Activated CD8-positive, alpha-beta memory T cell treated with anti-CD3 and anti-CD28 coated beads for 1 hour (primary cell): ENCODE measurements at places on chromosomes 12 and 14.

DNA sequence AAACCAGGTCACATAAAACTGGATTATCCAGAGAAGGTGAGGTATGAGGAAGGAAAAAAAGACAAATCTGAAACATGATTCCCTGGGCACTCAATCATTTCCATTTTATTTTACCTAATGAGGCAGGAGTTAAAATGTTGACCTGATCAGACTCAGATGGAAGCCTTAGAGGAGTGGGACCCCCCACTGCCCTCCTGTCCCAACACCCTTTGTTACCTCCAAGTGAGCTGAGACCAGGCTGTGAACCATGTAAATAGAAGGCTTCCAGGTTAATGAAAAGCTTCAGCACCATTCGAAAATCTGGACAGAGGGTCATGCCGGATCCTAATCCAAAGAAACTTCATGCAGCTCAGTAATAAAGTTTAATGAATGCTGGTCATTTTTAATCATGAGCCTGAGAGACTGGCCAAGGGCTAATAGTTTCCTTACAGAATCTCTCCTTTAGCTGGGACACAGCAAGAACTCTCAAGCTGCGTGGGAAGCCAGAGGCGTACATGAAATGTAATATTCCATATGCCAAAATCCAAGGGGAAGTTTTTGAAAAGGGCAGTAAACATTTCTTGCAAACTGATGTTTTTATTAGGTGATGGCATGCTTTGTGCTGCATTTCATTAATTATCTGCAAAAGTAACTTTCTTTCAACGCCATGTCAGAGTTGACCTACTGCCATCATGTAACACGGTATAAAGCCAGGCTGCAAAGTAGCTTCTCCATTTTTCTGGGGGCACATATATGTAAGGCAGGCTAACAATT, 183.0 kb downstream of the PAX9 start:
- DNase-seq, result no peak

DNA sequence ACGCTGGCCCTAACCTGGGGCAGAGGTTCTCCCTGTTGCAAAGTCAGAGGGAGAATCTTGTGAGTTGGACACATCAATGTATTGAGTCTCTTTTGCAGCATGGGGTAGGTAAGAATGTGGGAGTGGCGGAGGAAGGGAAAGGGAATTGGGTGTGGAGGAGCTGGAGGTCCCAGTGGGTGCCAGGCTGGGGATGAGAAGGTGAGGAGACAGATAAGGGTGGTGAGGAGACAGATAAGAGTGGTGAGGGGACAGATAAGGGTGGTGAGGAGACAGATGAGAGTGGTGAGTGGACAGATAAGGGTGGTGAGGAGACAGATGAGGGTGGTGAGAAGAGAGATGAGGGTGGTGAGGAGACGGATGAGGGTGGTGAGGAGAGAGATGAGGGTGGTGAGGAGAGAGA, 72.9 kb upstream of the SFSWAP start:
- DNase-seq, result no peak

DNA sequence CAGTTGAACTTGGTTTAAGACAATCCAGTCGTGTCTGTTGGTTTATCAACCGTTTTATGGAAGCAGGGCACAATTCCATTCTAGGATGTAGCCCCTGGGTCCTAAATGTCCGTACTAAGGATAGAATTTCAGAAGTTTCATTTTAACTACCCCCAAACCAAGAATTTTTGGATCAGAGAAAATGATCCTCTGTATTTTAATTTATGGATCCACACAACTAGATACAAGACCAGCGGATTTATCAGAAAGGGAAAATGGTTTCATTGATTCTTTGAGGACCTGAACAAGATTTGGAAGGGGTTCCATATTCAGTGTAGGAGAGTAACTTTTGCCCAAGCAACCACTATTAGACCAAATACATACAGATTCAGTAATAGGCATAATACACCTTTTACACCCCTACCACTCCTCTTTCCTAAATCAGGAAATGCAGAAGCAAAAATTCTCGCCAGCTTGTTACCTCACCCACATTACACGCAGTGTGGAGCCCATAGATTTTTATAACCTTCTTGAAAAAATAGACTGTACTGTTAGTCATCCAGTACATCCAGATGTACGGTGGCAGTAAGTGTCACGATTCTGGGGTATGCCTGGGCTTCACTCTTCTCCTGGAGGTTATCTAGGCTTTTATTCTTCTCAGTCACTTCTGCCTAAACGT, 1.4 kb upstream of the FBXL14 start:
- DNase-seq, result no peak

GRCh38 chr14:29528889-29529288, 398.8 kb downstream of the PRKD1 start:
- no peak for DNase-seq

DNA sequence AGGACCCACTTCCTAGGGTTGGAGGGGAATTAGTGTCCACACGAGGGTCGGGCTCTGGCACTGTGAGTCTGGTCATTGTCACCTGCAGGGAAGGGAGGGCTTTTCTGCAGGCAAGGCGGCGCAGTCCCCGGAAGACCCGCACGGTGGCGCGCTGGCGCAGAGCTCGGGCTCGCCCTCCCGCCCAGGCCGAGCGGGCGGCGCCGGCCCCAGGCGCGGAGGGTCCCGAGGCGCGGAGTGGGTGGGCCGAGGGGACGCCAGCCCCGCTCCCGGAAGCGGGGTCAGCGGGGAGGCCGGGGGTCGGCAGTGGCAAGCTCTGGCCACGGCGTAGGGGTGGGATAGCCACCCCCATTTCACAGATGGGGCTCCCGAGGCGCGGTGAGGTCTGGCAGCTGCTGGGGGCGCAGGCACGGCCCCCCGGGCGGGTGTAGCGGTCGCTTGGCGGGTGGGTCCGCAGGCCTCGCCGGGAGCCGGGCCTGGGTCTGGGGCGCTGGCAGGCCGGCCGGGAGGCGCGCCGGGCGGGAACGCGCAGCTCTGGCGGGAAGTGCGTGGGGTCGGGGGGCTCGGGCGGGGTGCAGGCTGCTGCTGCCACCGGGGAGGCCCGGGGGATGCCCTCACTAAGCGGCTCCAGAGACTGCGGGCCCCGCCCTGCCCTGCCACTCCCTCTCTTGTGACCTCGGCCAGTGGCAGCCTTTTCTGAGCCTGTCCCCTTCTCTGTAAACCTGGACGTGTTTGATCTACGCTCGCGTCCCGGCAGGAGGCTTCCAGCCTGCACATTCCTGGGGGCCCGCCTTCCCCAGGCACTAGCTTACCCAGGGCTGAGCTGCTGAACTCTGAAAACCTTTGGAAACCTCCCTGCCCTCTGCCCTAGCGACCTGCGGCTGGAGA, 46.1 kb downstream of the CYP46A1 start:
- DNase-seq, result peak; percentile 19

DNA sequence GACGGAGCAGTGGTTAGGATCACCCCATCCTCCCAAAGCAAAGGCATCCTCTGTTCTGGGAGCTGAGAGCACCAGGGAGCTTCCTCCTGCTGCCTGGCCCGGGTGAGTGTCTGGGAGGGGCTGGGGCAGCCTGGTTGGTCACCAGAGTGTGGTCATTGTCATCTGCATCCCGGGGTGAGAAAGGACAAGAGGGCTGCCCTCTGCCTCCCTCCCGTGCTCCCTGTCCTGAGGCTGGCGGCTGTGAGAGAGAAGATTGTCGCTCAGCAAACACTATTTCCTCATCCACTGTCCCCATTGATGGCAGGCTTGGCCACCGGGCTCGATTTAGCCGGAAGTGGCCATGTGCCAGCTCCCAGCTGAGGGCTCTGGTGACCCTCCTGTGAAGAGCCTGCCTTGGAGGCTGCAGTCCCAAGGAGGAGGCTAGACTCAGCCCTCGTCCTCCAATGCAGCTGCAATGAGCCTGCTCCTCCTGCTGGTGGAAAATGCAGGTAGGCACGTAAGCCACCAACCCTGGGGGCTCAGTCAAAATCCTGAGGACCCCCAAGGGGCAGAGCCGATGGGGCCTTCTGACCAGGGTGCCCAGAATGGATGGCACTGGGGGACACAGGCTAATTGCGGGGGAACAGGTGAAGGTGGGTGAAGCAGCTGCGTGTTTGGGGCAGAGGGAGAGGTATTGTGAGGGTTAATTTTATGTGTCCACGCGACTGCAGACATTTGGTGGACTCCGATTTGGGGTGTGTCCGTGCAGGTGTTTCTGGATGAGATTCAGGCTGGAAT, 155.7 kb downstream of the KIF26A start:
- DNase-seq, result no peak

DNA sequence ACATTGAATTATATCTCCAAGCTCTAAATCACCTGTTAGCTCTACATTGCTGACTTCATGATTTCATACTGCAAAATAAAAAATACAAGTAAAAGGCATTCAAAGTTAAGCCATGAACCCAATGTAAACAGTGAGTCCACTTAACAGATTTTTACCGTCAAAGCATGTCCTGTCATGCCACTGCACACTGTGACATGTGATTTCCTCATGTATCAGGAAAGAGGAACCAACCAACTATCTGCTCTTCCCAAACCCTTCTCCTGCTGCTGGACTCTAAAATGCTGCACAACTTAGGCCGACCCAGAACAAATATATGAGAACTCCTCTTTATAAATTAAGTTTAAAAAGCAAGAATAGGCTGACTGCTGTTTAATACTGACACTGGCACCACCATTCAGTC, 37.5 kb downstream of the TM7SF3 start:
- DNase-seq, result no peak

DNA sequence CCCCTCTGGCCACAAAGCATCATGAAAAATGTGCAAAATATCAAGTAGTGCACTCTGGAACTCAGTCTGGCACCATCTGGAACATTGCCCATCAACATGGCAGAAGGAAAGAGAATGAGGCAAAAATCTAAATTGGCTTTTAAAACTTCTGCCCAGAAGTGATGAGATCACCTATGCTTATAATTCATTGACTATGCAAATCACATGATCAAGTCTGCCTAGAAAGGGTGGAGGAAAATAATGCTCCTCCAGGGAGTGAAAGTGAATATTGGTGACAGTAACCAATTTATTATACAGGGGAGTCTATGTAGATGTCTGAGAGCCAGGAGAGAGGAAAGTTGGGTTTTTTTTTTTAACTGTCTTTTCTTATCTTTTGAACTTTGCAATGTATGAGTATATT, 73.3 kb upstream of the HIF1A start:
- no peak for DNase-seq

GRCh38 chr14:72657214-72657921, 236.5 kb downstream of the DPF3 start:
- no peak for DNase-seq

DNA sequence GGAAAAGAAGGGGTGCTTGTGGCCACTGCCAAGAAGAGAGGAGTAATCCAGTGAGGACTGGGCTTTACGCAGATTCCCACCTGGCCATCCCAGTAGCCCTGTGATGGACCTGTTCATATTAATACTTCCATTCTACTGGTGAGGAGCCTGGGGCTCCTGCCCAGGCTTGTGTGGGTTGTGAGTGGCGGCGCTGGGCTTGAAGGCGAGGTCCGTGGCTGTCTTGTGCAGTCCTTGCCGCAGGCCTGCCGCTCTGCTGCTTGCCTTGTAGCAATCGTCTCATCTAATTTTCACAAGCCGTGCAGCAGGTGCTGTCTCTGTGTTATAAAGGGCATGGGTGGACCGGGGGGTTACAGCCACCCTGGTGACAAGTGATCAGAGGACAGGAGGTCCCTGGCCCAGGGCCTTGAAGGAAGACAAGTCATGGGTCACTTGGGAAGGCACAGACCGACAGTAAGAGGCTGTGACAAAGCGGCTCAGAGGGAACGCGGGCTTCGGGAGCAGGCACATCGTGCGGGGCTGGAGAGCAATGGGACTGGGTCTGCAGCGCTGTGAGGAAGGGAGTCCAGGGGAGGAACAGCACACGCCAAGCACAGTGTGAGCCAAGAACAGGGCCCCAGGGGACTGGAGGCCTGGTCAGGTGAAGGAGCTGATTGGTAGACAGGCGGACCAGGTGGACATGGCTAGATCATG, 7.3 kb upstream of the BDKRB2 start:
- DNase-seq, result no peak

- no peak for DNase-seq
Observed at GRCh38 chr12:125564753-125565152, 499.5 kb downstream of the AACS start.

DNA sequence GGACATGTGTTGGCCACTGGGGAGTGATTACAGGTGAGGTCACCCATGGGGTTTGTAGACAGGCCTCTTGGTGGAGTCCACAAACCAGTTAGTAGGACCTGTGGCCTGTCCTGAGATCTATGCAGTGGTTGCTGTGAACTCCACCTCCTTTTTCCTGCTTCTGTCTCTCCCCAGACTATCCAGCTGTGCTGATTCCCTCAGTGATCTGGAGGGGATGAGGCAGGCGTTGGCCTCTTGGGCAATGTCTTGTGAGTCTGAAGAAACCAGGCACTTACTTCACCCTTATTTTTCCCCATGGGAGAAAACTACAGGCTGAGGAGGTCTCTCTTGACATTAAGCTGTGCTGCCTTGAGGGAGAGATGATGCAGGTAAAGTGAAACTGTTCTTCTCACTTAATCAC, 257.2 kb upstream of the PRICKLE1 start:
- DNase-seq, result no peak

- DNase-seq, result no peak
Observed at GRCh38 chr12:113970211-113970610, 4.1 kb upstream of the RBM19 start.

DNA sequence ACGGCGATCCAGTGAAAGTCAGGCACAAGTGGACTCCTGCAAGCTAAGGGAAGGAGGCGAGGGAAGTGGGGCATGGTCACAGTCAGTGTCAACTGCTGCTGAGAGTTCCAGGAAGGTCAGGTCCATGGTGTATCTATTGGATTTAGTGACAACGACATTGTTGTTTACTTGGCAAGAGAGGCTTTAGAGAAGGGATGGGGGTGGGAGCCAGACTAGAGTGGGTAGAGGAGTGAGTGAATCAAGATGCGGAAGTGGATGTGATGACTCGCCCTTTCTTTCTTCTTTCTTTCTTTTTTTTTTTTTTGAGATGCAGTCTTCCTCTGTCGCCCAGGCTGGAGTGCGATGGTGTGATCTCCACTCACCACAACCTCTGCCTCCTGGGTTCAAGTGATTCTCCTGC, 12.5 kb downstream of the P2RX7 start:
- DNase-seq, result no peak

DNA sequence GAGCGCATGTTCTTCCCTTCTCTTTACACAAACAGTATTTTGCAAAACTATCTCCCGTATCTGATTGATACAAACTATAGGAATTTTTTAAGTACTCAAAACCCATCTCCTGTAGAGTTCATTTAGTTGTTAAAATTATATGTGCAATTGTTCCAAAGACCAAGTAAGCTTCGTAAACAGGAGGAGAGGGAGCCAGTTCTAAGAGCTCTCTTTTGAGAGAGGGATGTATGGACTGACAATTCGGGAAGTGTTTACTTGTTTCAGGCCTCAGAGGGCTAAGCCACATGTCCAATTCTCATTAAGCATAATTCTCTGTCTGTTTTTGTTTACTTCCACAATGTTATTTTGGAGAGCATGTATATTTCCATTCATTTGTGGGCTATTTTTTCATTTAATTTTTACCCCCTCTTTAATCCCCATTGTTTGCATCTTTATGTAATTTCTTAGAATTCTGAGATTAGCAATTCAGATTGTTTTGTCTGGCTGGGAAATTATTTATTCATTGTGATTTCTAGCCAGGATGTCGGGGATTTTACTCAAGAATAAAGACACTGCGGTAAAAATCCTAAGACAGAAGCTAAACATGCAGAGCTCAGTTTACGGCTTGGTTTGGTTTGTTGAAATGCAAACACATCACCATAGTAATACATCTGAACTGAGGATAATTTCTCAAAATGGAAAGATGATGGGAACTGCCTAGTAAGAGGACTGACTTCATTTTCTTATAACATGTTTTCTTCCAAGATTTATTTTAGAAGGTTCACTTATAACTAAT, 126.8 kb downstream of the KCNK10 start:
- no peak for DNase-seq

- no peak for DNase-seq
Observed at GRCh38 chr14:42556551-42556950, 949.9 kb downstream of the LRFN5 start.

- peak; percentile 34 for DNase-seq
Observed at GRCh38 chr12:46209914-46210872, 58.6 kb downstream of the SLC38A1 start.

- DNase-seq, result no peak
Observed at GRCh38 chr12:39103552-39104165, 198.3 kb upstream of the CPNE8 start.
